Progenitor cell of endocrine pancreas (in vitro differentiated cells): ENCODE measurements at places on chromosomes 12 and 14. TPM values are rescaled to one million over a fixed set of nuclear protein-coding genes. Genes with fewer than 3 reads are reported as not detected.

- DNase-seq, result no peak
- H3K27me3 ChIP-seq, result no peaks in the 10 kb centered on the region
- H3K27ac ChIP-seq, result no peak overlapping the region
Measured at GRCh38 chr12:59708064-59708463, 112.2 kb downstream of the SLC16A7 start.

GRCh38 chr14:97377550-97377949, 580.4 kb downstream of the VRK1 start:
- H3K4me3 ChIP-seq, result no peak overlapping the region
- no peak for DNase-seq
- H3K27me3 ChIP-seq, result peaks cover 28% of the 10 kb centered on the region
- no peaks in the 10 kb centered on the region for H3K36me3 ChIP-seq
- H3K27ac ChIP-seq, result no peak overlapping the region

DNA sequence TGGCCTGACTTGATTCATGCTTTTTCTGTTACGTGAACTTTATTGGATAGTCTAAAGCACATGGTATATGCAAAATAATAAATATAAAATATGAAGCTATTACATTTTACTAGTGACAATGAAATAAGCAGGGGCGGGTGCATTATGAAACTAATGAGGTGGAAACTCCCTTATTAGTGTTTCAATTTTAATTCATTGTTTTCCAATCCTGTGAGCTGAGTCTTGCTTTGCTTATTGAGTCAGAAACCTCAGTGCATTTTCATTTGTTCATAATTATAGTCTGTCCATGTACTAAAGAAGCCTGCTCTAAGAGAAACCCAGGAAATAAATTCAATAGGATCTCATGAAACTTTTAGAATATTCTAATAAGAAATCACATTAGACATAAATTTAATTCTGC, 78.5 kb downstream of the CNTN1 start:
- H3K4me1 ChIP-seq, result peaks cover 1% of the 10 kb centered on the region
- no peak for DNase-seq
- H3K4me3 ChIP-seq, result no peak overlapping the region
- H3K27me3 ChIP-seq, result no peaks in the 10 kb centered on the region
- no peak overlapping the region for H3K27ac ChIP-seq

The WNT5B gene
- 8.9 and 10.1 TPM in 2 replicates for total RNA-seq

- DNase-seq, result peak; percentile 85
- H3K27me3 ChIP-seq, result peaks cover 9% of the 10 kb centered on the region
- peaks cover 2% of the 10 kb centered on the region for H3K36me3 ChIP-seq
- H3K4me3 ChIP-seq, result peak within 1 kb of the TSS; percentile 86
- peak within 1 kb of the TSS; percentile 94 for H3K27ac ChIP-seq
- peaks cover 24% of the 10 kb centered on the region for H3K4me1 ChIP-seq
Measured at GRCh38 chr14:21024585-21025370, at the start of gene NDRG2. TSS of gene NDRG2 (minus strand) at chr14:21025061. CDS start at chr14:21023315, 1,746 bp downstream.

DNA sequence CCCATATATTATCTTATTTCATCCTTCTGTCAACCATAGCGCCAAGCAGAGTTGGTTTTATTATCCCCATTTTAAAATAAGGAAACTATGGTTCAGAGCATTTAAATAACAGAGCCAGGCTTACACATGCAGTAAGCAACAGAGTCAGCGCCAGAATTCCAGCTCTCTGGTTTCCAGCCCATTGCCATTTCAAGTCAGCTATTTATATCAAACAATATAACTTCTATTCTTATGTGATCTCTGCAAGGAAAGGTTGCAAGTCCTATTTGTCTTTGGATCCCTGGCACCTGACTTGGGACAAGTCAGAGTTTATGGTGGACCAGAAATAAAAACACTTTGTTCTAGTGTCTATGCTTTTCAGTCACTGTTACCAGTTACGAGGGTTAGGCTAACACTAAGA, 174.1 kb upstream of the EEA1 start:
- DNase-seq, result no peak
- H3K27me3 ChIP-seq, result no peaks in the 10 kb centered on the region
- H3K27ac ChIP-seq, result no peak overlapping the region
- H3K36me3 ChIP-seq, result no peaks in the 10 kb centered on the region

DNA sequence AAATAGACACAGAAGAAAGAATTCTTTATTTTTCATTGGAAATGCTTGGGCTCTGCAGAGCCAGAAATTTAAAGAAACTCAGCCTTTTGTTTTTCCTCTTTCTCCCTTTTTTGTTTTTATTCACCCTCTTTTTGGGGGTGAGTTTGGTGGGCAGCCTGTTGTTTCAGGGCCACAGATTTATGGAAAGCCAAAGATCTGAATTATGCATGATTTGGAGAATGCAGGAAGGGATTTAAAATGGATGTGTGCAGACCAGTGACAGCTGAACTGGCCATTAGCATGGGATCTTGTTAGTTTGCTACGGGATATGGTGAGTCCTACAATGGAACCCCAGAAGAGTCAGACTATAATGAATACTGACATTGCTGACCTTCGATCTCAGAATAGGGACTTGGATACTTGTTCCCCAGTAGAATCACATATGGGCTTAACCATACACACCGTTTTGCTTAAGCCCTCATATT, 7.7 kb upstream of the ATXN2 start:
- H3K27ac ChIP-seq, result no peak overlapping the region
- DNase-seq, result no peak
- no peaks in the 10 kb centered on the region for H3K27me3 ChIP-seq
- no peaks in the 10 kb centered on the region for H3K4me1 ChIP-seq
- no peak overlapping the region for H3K4me3 ChIP-seq

The ALDH1L2 gene
- 0.69 and 1.5 TPM in 2 replicates for total RNA-seq

DNA sequence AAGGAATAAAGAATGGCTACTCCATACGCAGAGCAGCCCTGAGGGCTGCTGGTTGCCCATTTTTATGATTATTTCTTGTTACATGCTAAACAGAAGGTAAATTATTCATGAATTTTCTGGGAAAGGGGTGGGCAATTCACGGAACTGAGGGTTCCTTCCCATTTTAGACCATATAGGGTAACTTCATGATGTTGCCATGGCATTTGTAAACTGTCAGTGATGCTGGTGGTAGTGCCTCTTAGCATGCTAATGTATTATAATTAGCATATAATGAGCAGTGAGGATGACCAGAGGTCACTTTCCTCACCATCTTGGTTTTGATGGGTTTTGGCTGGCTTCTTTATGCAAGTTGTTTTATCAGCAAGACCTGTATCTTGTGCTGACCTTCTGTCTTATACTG, 273.0 kb downstream of the FUT8 start:
- H3K4me1 ChIP-seq, result peaks cover 13% of the 10 kb centered on the region
- H3K27ac ChIP-seq, result no peak overlapping the region
- no peaks in the 10 kb centered on the region for H3K27me3 ChIP-seq
- no peak overlapping the region for H3K4me3 ChIP-seq

The TCL1B gene
- total RNA-seq, result not detected in 2 replicates

The SSPN gene
- total RNA-seq, result 2.1 and 2.8 TPM in 2 replicates

- H3K4me3 ChIP-seq, result no peak overlapping the region
- peaks cover 8% of the 10 kb centered on the region for H3K4me1 ChIP-seq
- H3K27me3 ChIP-seq, result peaks cover 4% of the 10 kb centered on the region
- peaks cover 9% of the 10 kb centered on the region for H3K36me3 ChIP-seq
- no peak overlapping the region for H3K27ac ChIP-seq
- no peak for DNase-seq
Measured at GRCh38 chr14:65462411-65462810, 49.9 kb downstream of the FUT8 start.

DNA sequence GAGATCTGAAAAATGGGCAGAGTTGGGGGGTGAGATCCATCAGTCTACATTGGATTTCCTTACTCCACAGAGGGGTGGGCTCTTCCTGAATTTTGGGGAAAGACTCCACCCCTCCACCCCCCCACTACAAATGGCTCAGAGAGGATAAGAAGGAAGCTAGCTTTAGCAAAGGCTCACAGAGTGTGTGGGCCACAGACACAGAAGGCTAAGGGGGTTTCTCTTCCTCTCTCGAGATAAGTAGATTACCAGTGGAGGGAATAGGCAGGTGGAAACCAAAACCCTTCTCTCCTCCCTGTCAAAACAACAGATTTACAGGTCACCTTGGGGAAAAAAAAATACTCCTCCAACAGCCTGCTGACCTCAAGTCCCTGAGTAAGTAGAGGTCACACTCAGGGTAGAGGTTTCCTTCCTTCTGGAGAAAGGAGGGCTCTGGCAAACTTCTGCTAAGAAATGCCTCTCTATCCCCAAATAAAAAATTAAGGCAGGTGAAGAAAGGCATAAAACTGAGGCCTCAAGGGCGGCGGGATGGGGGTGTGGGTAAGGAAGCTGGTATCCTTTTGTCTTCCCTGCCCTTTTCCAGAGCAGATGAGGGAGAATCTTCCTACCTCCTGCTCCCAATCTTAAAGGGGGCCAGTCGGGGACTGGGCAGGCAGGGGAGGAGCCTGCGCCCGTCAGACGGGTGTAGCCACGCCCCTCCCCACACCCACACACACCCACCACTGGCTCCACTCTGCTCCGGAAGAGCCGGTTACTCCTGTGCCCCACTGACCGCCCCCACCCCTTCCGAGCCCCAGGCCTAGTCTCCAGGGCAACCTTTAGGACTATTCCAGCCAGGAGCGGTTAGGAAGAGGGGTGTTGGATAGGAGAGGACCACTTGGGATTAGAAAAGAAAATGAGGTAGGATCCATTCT, 1.9 kb upstream of the BAZ2A start:
- peaks cover 59% of the 10 kb centered on the region for H3K4me1 ChIP-seq
- H3K36me3 ChIP-seq, result no peaks in the 10 kb centered on the region
- peak overlapping the region; percentile 77 for H3K27ac ChIP-seq
- peak; percentile 25 for DNase-seq

The ACVRL1 gene
- total RNA-seq, result 0.18 TPM in 1 of 2 replicates, not detected in the other

DNA sequence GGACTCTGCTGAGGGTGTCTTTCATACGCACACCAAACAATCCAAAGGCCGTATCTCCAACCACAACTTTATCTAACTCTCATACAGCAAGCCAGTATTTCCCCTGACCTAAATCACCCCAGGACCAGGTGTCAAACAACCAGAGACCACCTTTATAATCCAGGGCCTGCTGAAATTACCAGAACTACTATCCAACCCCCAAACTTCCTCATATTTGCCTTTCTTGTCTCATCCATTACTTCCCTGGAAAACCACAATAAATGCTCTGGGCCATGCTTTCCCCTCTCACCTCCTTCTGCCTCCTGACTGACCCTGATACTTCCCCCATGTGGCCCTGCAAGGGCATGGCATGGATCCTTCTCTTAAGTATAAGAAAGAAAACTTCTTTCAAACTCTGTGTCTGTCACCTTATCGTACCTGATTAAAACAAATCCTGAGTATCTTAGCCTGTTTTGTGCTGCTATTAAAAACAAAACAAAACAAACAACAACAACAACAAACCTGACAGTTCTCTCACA, 44.7 kb upstream of the CRACR2A start:
- no peak overlapping the region for H3K4me3 ChIP-seq
- peaks cover 16% of the 10 kb centered on the region for H3K4me1 ChIP-seq
- DNase-seq, result no peak
- no peaks in the 10 kb centered on the region for H3K27me3 ChIP-seq

The RIPK3 gene
- 0.62 and 1.5 TPM in 2 replicates for total RNA-seq

- no peak for DNase-seq
- H3K36me3 ChIP-seq, result peaks cover 16% of the 10 kb centered on the region
- no peak overlapping the region for H3K4me3 ChIP-seq
- no peak overlapping the region for H3K27ac ChIP-seq
- no peaks in the 10 kb centered on the region for H3K4me1 ChIP-seq
Measured at GRCh38 chr14:65035049-65035448, 48.4 kb downstream of the FNTB start.

DNA sequence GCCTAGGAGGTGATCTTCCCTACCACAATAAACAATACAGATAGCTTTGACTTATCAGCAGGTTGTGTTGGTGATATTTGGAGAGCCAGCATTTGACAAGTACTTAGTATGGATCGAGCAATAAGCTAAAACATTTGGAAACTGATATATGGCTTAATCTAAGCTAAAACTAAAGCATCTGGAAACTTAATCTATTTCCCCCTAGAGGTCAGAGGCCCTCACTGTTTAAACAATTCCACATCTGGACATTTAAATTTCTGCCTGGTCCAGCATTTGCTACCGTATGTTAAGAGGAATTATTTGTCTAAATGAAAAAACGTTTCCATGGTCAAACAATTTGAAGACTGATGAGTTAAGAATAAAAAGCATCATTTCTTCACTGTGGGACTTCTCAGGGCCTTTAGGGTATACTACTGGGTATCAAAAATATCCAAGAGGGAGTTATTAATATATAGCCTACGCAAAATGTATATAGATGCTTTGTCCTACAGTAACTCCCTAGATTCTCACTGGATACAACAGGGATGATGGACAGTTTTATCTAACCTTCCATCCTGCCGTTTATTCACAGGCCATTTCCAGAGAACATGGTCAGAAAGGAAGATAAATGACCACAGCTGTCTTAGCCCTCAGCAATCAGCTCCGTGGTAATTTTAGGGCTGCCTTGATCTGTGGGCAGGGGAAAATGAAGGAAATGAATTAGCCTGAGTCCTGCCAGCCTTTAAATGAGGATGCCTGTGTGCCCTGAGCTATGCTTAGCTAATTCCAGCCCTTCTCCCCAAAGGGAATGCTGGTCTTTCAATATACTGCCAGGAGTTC, 135.4 kb upstream of the NUDT4 start:
- no peaks in the 10 kb centered on the region for H3K27me3 ChIP-seq
- H3K27ac ChIP-seq, result no peak overlapping the region
- peaks cover 2% of the 10 kb centered on the region for H3K36me3 ChIP-seq
- no peak overlapping the region for H3K4me3 ChIP-seq
- no peaks in the 10 kb centered on the region for H3K4me1 ChIP-seq
